ENCODE measurements at places on chromosomes 6 and 20.

DNA sequence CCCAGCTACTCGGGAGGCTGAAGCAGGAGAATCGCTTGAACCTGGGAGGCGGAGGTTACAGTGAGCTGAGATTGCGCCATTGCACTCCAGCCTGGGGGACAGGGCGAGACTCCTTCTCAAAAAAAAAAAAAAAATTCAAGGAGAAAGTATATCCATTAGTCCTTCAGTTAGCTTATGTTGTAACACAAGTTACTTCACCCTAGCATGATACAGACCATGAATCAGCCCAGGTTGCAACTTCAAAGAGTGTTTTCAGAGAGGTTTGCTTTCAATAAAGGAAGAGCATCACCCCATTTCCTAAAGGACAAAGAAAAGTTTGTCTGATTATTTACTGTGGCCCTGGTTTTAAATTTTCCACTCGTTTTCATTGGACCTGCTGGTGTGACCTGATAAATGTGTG is 73.0 kb downstream of the SERAC1 start:
- no peak for DNase-seq

DNA sequence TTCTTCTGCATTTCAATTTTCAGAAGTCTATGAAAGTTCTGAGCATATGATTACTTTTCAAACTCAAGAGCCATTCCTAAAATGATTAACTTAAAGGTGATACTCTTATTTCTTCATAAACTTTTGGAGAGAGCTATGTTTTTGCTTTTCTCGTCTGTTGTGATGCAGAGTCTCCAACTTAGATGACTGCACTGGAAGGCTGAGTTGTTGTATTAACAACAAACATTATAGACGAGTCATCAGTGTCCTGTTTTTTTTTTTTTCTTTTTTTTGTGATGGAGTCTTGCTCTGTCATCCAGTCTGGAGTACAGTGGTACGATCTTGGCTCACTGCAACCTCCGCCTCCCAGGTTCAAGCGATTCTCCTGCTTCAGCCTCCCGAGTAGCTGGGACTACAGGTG is 101.9 kb downstream of the CD109 start:
- no peak for DNase-seq

- no peak for DNase-seq
Measured at GRCh38 chr20:51425347-51426106, 117.0 kb downstream of the NFATC2 start.

DNA sequence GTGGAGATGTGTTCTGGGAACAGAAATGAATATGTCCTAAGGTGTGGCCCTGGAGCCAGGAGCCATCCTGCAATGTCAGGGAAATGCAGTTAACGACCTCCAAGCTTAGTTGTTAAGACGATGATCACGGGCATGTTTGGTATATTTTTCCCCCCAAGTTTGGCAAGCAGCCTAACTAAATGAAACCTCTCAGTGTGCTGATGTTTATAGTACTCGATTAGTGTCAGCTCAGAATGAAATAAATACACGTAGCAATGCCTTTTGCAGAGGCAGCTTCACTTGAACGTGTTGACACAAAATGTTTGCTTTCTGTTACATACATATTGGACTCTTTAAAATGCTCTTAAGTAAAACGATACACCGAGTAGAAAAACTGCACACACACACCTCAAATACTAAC is 76.2 kb upstream of the OLIG3 start:
- DNase-seq = no peak

DNA sequence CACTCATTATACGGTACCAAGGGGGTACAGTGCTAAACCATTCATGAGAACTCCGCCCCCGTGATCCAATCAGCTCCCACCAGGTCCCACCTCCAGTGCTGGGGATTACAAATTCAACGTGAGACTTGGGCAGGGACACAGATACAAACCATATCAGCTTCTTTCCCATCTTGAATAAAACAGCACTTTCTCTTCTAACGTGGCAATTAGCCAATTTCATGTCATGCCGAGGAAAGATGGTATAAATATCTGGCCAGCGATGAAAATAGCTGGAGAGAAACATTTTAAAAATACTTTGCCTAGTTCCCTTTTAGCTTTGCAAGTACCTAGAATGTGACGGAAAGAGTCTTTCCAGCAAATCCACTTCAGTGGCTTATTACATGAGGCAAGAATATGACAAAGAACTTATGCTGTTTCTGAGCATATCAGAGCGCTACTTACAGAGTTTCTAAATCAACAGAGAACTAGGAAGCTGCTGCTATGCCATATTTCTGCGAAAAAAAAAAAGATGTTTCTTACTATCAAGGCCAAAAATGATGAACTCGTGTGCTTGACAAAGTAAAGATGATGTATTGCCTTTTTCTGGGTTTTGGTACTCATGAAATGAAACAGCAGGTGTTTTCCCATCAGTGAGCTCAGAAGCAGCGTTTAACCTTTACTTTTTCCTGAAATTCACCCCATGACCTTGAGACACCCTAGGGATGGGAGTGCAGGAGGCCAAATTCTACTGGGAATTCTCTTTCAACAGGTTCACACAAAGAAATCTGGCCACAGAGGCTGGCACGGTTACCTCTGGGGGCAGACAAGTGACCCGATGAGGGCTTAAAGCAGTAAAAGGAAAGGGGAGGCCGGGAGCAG is 37.9 kb downstream of the AGPAT4 start:
- DNase-seq = no peak

GRCh38 chr20:54598352-54598751 is 123.0 kb downstream of the DOK5 start:
- DNase-seq = no peak

- no peak for DNase-seq
Measured at GRCh38 chr6:106086814-106087175, 659 bp downstream of the PRDM1 start.

DNA sequence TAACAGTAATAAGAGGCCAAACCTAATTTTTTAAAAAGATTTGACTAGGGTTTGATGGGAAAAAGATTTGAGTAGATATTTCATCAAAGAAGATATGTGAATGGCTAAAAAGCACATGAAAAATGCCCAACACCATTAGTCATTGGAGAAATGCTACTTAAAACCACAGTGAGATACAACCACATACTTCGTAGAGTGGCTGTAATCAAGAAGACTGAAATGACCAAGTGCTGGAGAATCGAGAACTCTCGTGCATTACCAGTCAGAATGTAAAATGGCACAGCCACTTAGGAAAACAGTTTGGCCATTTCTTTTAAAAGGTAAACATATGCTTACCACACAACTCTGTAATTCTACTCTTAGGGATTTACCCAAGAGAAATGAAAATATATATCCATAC is 175.5 kb downstream of the EYA2 start:
- no peak for DNase-seq

- no peak for DNase-seq
Measured at GRCh38 chr6:11656491-11656890, 118.9 kb downstream of the TMEM170B start.

DNA sequence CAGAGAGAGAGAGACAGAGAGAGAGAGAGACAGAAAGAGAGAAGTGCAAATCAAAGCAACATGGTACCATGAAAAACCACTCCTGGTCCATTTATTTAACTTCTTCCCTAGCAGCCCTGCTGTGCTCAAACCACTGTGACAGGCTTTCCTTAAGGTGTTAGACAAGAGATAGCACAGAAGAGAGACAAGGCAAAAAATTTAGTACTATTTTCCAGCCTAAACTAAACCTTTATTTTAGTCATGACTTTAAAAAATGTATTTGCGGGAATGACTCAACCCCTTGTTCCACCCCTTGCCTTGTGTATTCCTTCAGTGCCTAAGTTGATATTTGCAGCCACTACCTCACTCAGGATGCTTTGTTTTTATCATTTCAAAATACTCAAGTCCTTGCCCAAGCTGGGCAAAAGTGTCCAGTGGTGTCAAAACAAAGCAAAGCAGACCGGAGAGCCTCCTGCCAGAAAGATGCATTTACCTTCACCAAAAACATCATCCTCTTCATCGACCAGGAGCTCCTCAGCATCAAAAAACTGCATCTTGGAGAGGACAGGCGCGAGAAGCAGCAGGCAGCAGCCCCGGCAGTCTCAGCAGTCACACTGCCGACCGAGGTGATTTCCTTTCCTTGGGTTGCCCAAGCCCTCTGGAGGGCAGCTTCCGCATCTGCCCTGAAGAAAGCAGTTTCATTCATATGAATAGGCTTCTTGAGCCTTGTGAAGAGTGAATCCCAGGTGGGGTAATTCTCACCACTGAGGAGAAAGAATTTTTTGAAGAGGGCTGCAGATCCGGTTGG is at the start of gene RIPOR2:
Gene RIPOR2 (minus strand): TSS at position 595 of the 787 bp plus-strand sequence. CDS start 62 bp downstream, at position 533.
- peak; percentile 35 for DNase-seq

GRCh38 chr20:13331536-13331935 is 110.5 kb downstream of the ISM1 start:
- no peak for DNase-seq

DNA sequence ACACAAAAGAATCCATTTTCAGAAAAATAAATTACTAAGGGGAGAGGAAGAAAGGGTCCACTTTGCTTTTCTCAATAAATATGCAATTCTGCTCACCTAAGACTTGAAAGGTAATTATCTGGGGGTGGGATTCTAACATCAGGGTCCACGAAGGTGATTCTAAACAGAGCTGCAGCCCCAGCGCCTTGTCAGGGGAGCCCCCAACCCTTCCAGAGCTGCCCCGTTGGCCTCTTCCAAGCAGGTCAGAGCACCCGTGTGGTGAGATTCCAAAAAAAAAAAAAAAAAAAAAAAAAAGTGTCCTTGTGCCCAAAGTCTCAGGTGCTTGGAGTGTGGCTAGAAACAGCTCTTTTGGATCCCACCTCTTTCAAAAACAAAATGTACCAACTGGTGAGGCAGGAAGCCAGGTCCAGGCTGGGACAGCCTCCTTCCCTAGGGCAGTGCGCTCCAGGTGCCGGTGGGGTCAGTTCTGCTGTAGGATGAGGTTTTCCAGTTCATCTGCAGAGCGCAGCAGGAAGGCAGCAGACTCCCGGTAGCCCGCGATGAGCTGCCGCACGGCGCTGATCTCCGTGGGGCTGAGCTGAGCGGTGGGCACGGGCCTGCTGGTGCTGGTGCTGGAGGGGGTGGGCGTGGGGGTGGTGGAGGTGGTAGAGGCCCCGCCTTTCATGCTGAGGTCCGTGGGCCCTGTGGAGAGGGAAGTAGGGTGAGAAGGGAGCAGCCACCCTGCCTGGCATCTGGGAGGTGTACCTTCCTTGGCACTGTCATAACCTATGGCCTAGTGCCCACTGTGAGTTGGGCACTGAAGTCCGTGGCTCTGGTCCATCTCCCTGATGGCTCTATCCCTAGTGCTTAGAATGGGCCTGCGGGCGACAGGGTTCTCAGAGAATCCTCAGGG is 89.3 kb downstream of the ASXL1 start:
- DNase-seq = no peak

- DNase-seq = no peak
Measured at GRCh38 chr6:120056085-120056484, 706.5 kb upstream of the MAN1A1 start.

- DNase-seq = no peak
Measured at GRCh38 chr20:17735959-17736621, 36.3 kb downstream of the BANF2 start.

DNA sequence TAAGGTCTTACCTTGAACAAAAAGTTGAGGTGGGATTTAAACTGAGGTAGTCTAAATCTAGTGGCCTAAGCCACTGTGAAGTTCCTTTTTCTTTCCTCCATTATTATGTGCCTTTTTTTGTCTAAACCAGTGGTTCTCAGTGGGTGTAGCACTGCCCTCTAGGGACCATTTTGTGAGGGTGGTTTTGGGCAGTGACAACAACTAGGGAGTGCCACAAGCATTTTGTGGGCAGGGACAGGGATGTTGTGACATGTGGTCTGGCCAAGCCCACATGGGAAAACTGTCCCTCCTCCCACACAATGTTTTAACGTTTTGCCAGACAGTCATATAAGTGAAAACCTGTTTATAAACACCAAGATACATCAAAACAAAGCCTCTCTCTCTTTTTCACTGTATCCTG is 899.4 kb upstream of the FLRT3 start:
- no peak for DNase-seq

DNA sequence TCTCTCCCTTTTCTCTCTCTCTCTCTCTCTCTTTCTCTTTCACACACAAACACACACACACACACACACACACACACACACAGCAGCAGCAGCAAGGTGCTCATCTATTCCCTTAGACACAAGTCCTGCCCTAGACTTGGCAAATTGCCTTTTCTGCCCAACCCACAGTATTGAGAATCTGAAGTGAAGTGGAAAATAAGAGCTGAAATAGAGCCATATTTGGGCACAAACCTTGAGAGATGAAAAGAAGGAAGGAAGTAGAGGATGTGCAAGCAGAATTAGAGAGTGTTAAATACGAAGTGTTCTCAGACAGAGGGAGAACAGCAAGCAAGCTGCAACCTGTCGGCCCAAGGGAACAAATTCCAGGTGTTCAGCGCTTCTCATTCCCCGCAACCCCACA is 557.5 kb upstream of the NOX3 start:
- DNase-seq = no peak

GRCh38 chr20:47113362-47114109 is 218.9 kb downstream of the EYA2 start:
- no peak for DNase-seq

GRCh38 chr20:1894471-1894950 is 696 bp upstream of the SIRPA start:
- DNase-seq = no peak

- no peak for DNase-seq
Measured at GRCh38 chr20:64192406-64192805, 28.2 kb downstream of the MYT1 start.

- no peak for DNase-seq
Measured at GRCh38 chr20:1830240-1830639, 65.0 kb upstream of the SIRPA start.

- no peak for DNase-seq
Measured at GRCh38 chr6:129619579-129620233, 90.3 kb downstream of the ARHGAP18 start.

All from activated gamma-delta T cell (primary cell).